ENCODE measurements at places on chromosomes 2 and 18.

GRCh38 chr2:222802514-222803196, 58.2 kb upstream of the ACSL3 start:
- no peak for DNase-seq

- DNase-seq, result no peak
Observed at GRCh38 chr2:53896864-53897263, 37.1 kb upstream of the GPR75 start.

- no peak for DNase-seq
Observed at GRCh38 chr18:48838921-48839818, 111.6 kb downstream of the SMAD7 start.

DNA sequence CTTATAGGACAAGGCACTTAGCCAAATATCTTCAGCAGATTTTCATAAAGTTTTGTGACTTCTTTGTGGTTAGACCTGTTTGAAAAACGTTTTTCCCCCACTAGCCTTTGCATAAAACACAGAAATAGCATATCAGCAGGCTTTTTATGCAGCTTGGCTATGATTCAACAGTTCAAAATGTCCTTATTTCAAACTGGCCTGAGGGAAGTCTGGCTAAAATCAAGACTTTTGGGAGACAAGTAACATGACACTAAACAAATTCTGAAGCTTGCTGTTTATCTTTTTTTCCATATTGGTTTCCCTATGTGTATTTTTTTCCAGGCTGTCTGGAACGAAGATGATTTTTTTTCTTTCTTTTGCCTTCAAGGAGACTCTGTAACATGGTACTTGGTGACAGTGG, 95.1 kb upstream of the L3MBTL4 start:
- DNase-seq, result no peak

GRCh38 chr2:31997653-31998052, 13.2 kb downstream of the MEMO1 start:
- DNase-seq, result no peak

DNA sequence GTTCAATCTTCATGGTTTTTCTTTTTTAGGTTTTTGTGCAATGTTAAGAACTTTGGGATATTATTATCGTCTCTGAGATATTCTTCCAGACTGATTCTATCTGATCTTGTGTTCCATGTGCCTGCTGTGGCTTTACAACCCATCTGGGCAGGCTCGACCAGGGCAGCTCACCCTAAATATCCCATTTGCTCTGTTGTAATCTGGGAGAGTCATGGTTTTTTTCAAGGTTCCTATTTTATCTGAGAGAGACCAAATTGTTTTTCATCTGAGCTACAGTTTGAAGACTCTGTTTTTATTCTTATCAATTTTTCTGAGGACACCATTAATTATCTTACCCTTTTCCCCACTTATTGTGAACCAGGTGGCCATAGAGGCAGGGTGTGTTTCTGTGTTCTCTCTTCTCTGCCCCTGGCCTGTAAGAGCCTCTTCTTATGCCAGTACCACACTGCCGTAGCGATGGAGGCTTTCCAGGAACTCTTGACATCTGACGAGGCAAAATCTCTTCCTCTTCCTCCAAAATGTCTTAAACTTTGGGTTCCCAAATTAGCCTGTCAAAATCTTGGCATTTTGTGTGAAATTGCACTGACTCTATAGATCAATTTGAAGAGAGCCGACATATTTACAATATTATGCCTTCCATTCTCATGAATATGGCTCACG, 3.1 kb downstream of the SP140L start:
- DNase-seq, result no peak

DNA sequence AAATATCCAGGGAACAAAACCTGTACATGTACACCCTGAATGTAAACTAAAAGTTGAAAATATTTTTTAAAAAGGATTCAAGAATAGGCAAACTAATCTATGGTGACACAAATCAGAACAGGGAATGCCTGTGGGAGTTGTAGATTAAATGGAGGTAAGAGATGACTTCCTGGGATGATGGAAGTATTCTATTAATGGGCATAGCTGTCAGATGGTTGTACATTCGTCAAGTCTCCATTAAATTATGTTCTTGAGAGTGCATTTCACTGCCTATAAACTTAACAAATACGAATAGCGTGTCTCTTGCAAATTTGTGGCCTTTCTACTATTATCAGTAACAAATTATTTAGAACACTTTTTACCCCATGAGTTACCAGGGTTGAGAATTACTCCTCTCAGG, 207.0 kb downstream of the HNMT start:
- DNase-seq, result no peak

- DNase-seq, result no peak
Observed at GRCh38 chr2:23452853-23453420, 68.0 kb downstream of the KLHL29 start.

GRCh38 chr2:33443274-33443829, 33.1 kb upstream of the RASGRP3 start:
- DNase-seq, result no peak

DNA sequence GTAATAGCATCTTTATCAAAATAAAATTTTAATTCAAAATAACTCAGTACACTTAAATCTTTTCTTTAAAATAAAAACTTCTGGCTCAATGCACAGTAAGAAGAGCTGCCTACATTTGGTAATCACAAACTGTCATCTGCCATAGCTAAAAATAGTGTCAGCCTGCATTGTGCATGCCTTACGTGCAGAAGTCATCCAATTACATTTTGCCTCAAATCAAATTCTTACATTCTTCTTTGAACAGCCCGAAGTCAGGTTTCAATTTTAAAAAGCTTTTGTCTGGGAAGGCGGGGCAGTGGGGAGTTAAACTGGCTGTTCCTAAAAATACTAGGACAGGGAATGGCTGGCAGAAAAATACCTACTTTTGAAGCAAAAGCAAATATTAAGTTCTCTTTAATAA, 51.1 kb downstream of the RTN4 start:
- no peak for DNase-seq

GRCh38 chr2:64807417-64807816, 153.7 kb upstream of the SERTAD2 start:
- DNase-seq, result no peak

- DNase-seq, result no peak
Observed at GRCh38 chr2:241729868-241730267, 4.6 kb upstream of the D2HGDH start.

DNA sequence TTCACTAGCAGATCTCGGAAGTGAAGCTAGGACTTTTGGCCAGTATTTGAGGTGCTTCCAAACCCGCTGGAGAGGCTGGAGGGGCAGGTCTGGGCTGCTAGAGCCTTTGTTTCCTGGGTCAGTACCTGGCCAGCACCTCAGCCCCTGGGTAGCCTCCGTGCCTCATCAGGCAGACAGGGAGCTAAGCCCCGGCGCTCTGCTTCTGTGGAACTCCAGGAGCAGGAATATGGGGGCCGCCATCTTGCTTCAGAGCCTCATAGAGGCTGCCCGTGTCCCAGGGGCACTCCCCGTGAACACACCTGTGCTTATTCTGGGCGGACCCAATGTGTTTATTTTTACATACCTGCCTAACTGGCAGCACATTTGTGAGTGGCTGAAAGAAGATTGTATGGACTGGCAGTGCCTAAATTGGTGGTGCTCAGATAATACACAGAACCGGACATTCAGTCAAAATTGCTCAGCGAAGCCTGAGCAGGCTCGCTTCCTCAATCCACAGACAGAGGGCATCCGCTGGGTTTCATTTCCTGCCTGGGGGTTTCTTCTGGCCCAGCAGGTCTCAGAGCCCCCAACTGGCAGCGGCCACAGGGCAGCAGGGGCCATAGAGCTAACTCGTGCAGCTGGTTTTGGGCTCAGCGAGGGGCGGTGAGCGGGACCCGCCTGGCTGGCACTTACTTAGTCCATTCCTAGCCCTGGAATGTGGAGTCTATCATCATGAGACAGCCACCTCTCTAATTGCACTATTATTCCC, 176.8 kb upstream of the ALKAL2 start:
- no peak for DNase-seq

- DNase-seq, result no peak
Observed at GRCh38 chr2:10002109-10002508, 41.2 kb upstream of the KLF11 start.

DNA sequence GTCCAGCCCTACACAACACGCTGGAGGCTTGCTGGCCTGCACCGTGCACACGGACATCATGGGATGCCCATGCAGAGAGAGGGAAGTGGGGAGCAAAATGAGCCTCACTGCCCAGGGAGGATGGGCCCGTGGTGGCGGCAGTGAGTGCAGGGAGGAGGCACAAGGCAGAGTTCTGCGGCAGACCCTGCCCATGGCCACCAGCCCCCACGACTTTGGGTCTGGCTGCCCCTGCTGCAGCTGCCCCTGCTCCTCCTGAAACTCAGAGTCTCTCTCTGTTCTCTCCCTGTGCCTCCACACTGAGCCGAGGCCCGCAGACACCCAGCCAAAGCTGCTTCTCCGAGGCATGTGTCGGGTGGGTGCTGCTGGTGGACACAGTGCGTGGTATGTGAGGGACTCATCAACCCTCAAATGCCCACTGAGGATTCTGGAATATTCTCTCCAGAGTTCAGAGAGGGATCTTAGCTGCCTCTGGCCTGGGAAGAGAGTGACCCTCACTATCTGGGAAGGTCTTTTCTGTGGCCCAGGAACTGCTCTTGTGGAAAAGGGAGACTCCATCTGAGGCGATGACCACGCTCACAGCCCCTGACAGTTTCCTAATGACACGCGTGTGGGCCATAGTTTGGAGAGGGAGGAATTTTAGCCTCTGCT, 45.1 kb upstream of the HPCAL1 start:
- DNase-seq, result no peak

DNA sequence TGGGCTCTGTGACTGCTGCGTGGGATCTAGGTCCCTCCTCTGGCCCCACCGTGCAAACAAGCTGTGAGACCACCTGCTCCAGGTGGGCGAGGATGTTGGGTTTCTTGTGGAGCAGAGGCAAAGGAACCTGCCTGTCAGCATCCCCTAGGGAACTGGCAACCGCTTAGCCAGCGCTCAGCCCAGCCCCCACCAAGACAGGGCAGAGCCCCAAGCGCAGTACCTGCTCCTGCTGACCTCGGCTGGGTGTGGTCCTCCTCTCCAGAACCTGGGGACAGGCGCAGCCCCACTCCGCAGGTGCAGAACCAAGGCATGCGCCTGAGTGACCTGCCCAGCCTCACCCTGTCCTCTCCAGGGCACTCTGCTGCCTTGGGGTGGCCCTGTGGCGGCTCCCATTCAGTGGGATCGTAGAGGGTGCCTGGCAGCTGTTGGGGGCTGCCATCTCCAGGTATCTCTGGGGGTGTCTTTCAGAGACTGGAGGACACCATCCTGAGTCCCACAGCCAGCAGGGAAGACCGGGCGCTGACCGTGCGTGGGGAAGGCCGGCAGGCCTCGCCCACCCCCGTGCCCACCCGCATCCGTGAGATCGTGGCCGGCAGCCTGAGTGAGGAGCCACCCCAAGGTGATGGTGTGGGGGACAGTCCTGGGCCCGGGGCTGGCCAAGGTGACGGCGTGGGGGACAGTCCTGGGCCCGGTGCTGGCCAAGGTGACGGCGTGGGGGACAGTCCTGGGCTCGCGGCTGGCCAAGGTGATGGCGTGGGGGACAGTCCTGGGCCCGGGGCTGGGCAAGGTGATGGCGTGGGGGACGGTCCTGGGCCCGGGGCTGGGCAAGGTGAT, 12.3 kb downstream of the CROCC2 start:
- no peak for DNase-seq

- peak; percentile 20 for DNase-seq
Observed at GRCh38 chr18:54671291-54671881, 80.3 kb downstream of the DYNAP start.
